ENCODE measurements at places on chromosomes 7 and 10. TPM values are rescaled to one million over a fixed set of nuclear protein-coding genes. Genes with fewer than 3 reads are reported as not detected.

The GJD4 gene
- not detected for polyA plus RNA-seq

The HHEX gene
- 4.5 TPM for polyA plus RNA-seq

The PON1 gene
- polyA plus RNA-seq: not detected

The ADRB1 gene
- polyA plus RNA-seq: not detected

The AEBP1 gene
- polyA plus RNA-seq: 2,243 TPM

The SH2D4B gene
- not detected for polyA plus RNA-seq

The C10orf143 gene
- 6.9 TPM for polyA plus RNA-seq

The SPDYE1 gene
- 0.05 TPM for polyA plus RNA-seq

The RNLS gene
- polyA plus RNA-seq: 9.7 TPM

The IDI2 gene
- not detected for polyA plus RNA-seq

The OR2AE1 gene
- polyA plus RNA-seq: not detected

The ASZ1 gene
- polyA plus RNA-seq: not detected

The CYP3A7 gene
- not detected for polyA plus RNA-seq

The OR2A42 gene
- polyA plus RNA-seq: 0.03 TPM

The ELFN1 gene
- 0.13 TPM for polyA plus RNA-seq

The C10orf53 gene
- not detected for polyA plus RNA-seq

The ACADSB gene
- 7.6 TPM for polyA plus RNA-seq

The AGR2 gene
- 19.8 TPM for polyA plus RNA-seq

The CLDN3 gene
- 1.3 TPM for polyA plus RNA-seq

The MNX1 gene
- 0.38 TPM for polyA plus RNA-seq

The SYCE1 gene
- 1.1 TPM for polyA plus RNA-seq

The MBL2 gene
- polyA plus RNA-seq: not detected

The FAM25A gene
- polyA plus RNA-seq: not detected

The CRYGN gene
- 0.56 TPM for polyA plus RNA-seq

The SCIN gene
- 0.23 TPM for polyA plus RNA-seq

The DLG5 gene
- 20.3 TPM for polyA plus RNA-seq

The SLIT1 gene
- polyA plus RNA-seq: 0.13 TPM

The CAMK1D gene
- polyA plus RNA-seq: 1.9 TPM

The ADAM8 gene
- 1.3 TPM for polyA plus RNA-seq

The DENND2A gene
- 1.4 TPM for polyA plus RNA-seq

The CRPPA gene
- polyA plus RNA-seq: 0.13 TPM

The EVX1 gene
- polyA plus RNA-seq: not detected

The PSD gene
- polyA plus RNA-seq: 0.33 TPM
